GM19239 (cell line): ENCODE measurements at places on chromosomes 5 and 9.

- DNase-seq: no peak
These were observed 379.3 kb downstream of the PLK2 start for GRCh38 chr5:58080573-58080972.

DNA sequence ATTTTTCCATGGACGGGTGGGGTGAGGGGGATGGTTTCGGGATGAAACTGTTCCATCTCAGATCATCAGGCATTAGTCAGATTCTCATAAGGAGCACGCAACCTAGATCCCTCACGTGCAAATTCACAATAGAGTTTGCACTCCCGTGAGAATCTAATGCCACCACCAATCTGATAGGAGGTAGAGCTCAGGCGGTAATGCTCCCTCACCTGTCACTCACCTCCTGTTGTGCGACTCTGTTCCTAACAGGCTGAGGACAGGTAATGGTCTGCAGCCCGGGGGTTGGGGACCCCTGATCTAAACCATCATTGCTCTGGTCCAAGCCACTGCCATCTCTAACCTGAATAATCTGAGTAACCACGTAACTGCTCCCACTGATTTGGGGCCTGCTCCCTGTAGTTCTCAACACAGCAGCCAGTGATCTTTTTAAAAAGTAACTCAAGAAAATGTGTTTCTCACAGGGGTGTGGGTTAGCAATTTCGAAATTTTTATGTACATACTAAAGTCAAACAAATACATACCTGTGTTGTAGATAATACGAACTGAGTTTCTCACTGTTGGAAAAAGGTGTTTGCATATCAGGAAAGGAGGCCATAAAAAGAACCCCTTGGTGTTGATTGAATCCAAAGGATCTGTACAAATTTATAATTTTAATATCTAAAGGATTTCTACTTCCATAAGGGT is 11.2 kb upstream of the IL13 start:
- DNase-seq: no peak

- no peak for DNase-seq
These were observed 55.7 kb upstream of the FAM120AOS start for GRCh38 chr9:93509084-93509483.

DNA sequence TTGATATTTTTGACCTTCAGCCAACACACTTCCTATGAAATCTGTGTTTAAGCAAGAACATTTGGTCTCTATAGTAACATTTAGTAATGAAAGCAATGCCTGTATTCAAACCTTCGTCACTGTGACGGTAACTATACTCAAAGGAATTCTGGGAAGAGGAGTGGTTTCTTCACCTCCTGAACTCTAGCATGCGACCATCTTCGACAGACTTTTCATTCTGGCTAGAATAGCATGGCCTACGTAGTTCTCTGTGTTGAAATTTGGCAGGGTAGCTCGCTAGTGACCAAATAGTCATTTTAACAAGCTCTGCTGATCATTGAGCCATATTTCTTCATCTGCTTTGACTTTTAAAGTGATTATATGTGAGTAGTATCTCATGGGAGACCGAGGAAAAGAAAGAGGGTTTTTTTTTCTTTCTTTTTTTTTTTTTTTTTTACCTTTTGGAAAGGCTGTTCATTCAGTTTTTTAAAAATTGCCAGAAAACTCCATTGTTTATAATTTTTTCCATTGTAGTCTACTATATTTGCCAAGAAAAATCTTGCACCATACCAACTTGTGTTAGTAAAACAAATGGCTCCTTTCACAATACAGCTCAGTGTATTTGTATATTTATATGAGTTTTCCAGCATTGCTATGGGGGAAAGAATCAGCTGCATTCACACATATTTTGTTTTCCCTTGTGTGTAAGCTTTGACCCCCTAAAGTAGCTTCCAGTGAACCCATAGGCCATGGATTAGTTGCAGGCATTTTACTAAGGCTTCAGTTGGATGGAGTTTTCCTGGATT is 166.8 kb downstream of the NNT start:
- no peak for DNase-seq

- peak; percentile 58 for DNase-seq
These were observed 9.0 kb downstream of the CCDC69 start for GRCh38 chr5:151214614-151215545.

GRCh38 chr5:98513380-98513779 is 260.1 kb upstream of the RGMB start:
- no peak for DNase-seq

- DNase-seq: no peak
These were observed 67.5 kb downstream of the SH3RF2 start for GRCh38 chr5:146003852-146004251.

DNA sequence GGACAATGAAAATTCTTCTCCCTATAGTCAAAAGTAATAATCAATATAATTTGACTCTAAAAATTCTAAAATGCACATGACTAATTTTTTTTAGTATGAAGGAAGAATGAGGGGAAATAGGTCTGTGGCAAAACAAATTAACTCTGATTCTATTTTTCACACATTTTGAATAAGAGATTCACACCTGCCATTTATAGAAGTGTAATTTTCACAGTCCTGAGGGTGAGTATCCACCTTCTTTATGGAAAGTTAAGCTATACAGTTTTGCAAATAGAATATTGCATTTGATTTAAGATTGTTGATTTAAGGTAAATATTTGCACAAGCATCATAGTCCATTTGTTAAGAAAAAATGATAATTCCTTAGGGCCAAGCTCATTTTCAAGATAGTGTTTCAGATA is 417.7 kb downstream of the CHSY3 start:
- DNase-seq: no peak

DNA sequence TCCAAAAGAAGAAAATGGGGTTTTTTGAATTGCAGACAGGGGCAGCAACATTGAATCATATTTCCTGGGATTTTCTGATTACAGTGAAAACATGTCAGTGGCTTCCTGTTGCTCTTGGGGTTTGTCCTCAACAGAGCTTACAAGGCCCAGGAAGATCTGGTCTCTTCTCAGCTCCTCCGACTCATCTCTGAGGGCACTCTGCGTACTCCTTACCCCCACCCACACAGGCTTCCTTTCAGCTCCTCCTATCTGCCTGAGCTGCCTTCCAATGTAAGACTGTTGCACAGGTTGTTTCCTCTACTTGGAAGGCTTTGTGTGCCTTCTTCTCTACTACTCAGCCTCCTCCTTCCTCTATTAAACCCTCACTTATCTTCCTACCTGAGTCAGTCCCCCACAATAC is 245.1 kb upstream of the MEF2C start:
- no peak for DNase-seq

- DNase-seq: no peak
These were observed 33.7 kb downstream of the GLDC start for GRCh38 chr9:6611865-6612264.

- DNase-seq: no peak
These were observed 48.8 kb downstream of the HSD17B3 start for GRCh38 chr9:96253059-96253696.

DNA sequence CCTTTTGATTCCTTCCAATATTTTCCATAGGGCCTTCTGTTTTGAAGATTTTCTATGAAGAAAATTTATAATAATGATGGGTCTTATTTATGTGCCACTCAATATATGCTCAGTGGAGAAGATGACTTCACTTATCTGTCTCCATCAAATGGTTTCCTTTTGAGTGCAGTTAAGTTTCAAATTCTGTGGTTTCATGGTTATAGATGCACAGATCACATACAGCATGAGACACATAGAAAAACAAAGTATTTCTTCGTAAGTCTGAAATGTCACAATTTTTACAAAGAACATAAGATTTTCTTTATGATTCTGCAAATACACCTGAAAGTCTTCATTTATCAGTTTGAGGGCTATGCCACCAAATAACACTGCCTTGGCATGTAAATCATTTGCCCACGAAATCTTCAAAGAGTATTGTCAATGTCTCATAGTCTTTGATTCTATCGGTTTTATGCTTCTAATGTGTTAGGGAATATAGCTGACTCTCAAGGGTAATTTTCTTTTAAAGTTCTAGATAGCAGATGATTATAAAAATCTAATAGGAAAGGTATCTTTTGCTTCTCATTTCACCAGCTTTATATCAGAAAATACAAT is 14.1 kb downstream of the CFAP95 start:
- DNase-seq: no peak

- no peak for DNase-seq
These were observed 12.3 kb upstream of the CAST start for GRCh38 chr5:96649681-96650540.

- no peak for DNase-seq
These were observed at the start of gene STOM for GRCh38 chr9:121369595-121370265. TSS of gene STOM (minus strand) at chr9:121370250. CDS start at chr9:121370187, 63 bp downstream.

- no peak for DNase-seq
These were observed 86.7 kb downstream of the PRKACG start for GRCh38 chr9:68927165-68927564.

GRCh38 chr5:33257807-33258429 is 182.8 kb upstream of the TARS1 start:
- DNase-seq: no peak

DNA sequence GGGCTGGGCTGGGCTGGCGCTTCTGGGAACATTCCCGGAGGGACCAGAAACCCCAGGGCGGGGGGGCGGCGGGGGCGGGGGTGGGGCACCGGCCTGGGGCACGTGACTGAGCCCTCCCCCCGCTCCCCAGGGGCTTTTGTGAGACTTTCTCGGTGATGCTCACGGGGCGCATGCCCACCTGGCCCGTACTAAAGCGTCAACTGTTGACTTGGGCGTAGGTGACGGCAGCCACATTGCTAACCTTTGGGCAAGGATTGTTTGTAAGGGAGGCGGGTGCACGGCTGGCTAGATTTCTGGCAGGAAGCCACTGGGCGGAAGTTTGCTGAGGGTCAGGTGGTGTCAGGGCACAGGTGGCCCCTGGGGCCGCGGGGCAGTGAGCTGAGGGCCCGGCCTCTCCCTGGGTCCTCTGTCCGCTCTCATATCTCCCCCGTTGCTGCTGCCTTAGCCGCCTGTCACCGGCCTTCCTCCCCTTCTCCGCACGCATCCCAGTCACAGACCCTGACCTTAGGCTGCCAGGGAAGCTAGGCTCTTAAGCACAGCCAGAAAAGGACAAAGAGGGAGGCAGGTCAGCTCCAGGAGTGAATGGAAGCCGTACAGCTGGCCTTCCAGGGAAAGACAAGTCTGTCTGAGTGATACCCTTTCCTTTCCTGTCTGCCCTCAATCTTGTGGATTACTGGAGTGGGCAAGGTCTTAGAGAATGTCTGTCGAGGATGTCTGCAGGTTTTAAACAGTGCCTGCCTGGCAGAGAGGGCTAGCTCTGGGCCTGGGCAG is 812 bp downstream of the CACFD1 start:
- DNase-seq: peak; percentile 60

DNA sequence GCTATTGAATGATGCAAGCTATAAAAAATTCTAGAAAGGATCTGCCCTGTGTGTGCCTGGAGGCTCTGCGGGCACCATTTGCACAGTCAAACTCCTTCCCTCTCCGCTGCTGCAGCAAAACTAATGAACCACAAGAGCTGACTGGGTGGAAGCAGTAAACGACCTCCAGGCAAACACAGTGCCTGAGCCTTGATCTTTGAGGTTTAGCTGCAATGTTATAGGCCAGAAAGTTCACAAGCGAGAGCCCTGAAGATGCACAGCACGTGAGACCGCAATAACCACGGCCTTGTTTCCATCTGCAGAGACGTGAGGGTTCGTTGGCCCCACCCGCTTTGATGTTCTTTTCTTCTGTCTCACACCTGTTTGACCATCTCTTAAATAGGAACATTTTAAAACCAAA is 69.2 kb upstream of the S1PR3 start:
- DNase-seq: no peak

DNA sequence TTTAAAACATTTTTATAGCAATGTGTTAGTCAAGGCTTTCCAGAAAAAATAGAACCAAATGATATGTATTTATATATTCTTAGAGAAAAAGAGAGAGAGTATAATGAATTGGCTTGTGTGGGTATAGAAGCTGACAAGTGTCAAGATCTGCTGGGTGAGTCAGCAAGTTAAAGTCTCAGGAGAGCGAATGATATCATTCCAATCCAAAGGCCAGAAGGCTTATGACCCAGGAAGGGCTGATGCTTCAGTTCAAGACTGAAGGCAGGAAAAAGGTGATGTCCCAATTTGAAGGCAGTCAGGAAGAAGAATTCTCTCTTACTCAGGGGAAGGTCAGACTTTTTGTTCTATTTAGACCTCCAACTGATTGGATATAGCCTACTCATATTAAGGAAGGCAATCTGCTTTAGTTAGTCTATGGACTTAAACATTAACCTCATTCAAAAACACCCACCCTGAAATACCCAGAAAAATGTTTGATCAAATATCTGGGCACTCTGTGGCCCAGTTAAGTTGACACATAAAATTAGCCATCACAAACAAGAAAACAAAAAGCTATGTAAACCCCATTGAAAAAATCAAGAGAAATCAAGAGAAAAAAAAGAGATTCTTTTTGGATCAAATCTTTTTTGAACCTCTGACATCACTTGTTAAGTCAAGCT is 189.6 kb downstream of the PIK3R1 start:
- no peak for DNase-seq

DNA sequence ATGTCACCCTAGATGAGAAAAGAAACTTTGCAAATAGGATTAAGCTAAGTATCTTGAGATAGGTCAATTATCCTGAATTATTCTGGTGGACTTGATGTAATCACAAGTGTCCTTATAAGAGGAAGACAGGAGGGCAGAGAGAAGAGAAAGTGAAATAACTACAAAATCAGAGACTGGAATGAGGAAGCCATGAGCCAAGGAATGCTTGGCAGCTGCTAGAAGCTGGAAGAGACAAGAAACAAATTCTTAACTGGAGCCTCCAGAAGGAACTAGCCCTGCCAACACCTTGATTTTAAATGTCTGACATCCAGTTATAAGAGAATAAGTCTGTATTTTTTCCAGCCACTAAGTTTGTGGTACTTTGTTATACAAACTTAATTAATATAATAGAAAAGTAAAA is 480.0 kb downstream of the NR2F1-AS1 start:
- DNase-seq: no peak

DNA sequence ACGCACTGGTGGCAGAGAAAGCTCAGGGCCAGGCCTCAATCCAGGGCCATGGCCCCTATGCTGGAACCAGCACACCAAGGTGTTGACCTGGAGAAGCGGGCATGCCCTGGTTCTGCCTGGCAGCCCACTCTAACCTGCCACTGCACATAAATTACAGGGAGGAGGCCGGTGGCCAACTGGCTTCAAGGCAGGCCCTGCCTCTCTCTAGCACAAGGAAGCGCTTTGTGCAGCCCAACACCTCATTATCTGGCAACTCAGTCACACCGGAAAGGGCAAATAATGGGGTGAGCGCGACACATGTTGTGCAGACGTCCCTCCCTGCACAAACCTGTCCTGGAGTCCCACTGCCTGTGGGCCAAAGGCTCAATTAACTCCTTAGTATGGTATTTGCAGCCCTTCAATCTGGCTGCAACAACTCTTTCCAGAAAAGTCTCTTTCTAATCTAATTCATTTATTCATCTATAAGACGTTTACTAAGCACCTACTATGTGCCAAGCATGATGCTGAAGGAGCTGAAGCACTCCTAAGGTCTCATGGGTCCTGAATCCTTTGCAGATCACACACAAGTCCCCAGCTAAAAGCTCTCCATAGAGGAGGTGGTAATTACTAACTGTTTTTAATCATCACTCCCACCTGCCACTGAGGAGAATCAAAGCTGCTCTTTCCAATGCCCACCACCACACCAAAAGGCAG is 24.9 kb downstream of the SHB start:
- no peak for DNase-seq

DNA sequence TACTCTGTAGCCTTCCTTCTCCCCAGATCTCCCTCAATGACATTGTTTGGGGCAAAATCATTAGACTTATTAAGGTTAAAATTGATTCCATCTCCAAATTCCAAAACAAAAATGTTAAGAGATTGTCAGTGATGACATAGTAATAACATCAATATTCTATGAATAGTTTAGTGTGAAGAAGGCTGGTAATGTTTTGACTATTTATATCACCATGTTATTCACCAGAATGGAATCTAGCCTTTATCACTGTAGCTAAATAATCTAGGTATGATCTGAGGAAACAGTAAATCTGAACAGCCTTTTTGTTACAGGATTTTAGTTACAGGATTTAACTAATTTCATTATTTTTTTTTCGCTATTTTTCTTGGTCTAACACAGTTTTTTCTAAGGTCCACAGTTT is 929 bp upstream of the PLPP6 start:
- no peak for DNase-seq
